Transverse colon (tissue), 4 donors: ENCODE measurements at places on chromosomes 6 and 20.
A peak's percentile ranks its signal among the peaks of the same experiment; 100 is the strongest.

DNA sequence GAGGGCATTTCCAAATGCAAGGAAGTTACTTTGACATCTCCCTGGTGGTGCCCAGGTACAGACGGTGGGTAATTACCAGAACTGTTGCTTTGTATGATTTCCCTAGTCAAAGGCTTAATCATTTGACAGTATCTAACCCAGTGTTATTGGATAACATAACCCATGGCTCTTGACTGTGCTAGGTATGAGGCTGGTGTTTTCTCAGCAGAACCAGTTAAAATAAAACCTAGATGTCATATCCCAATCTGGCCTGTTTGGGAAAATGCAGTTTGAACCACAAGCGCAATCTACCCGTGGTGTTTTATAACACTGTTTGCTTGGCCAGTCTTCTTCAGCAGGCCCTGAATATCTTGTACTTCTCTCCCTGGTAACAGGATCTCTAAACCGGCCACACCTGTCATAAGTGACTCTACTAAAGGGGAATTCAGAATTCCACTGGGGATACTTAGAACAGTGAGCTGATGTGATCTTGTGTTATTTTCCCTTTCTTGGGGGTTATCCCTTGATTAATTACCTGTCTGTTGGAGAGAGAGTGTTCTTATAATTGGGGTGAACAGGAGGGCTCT is 32.8 kb downstream of the PPP1R14C start:
- DNase-seq = no peak

GRCh38 chr20:49759266-49759950 is 45.7 kb upstream of the B4GALT5 start:
- no peak for DNase-seq

GRCh38 chr20:4011226-4011975 is 4.0 kb downstream of the RNF24 start:
- DNase-seq = no peak

DNA sequence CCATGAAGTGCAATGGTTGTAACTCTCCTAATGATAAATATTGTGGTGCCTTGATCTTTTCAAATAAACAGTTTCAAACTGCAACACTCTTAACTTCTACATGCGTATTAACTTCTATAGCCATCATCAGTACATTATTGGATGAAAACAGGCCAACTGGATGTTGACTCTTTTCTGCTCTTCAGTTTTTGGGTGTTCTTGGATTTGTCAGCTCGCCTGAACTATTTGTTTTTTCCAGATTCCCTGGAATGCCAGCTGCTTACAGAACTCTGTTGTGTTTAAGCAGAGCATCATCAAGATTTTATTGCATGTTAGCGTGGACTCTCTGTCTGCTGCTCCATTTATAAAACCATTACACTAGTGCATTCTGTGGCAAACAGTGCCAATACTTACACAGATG is 626.1 kb downstream of the HDGFL1 start:
- no peak for DNase-seq

GRCh38 chr6:170279977-170280688 is 10.7 kb downstream of the DLL1 start:
- DNase-seq = peak; percentile 82

GRCh38 chr20:46752728-46753127 is 43.3 kb downstream of the SLC2A10 start:
- peak; percentile 48 for DNase-seq

DNA sequence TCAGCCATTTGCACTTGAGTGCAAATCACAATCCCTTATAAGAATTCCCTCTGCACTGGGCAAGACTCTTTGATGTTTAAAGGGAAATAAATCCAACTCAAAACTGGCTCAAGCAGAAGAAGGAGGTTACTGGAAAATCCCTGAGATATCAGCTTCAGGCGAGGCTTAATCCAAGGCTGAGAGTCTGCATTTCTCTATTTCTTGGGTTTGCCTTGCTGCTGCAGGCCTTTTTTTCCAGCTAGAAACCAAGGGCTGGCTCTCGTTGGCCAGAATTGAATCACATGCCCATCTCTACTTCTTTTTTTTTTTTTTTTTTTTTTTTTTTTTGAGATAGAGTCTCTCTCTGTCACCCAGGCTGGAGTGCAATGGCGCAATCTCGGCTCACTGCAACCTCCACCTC is 11.7 kb downstream of the HCK start:
- DNase-seq = no peak

- DNase-seq = no peak
Observed at GRCh38 chr6:12384357-12384912, 94.3 kb downstream of the EDN1 start.

DNA sequence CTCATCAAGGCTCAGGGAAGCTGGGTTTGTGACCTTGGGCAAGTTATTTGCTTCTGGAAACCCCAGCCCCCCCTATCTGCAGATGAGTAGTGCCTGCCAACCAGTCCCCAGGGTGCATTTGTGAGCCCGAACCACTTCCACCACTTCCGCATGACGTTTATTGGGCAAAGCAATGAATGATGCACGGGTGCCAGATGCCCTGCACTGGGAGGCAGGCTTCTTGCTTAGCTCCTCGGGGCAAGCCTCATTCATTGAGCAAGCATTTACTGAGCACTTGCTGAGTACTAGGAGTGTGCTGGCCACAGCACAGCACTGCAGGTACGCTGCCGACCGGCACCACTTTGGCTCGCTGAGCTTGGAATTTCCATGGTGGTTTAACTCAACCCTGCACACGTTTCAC is 60.2 kb downstream of the GNAS-AS1 start:
- no peak for DNase-seq

DNA sequence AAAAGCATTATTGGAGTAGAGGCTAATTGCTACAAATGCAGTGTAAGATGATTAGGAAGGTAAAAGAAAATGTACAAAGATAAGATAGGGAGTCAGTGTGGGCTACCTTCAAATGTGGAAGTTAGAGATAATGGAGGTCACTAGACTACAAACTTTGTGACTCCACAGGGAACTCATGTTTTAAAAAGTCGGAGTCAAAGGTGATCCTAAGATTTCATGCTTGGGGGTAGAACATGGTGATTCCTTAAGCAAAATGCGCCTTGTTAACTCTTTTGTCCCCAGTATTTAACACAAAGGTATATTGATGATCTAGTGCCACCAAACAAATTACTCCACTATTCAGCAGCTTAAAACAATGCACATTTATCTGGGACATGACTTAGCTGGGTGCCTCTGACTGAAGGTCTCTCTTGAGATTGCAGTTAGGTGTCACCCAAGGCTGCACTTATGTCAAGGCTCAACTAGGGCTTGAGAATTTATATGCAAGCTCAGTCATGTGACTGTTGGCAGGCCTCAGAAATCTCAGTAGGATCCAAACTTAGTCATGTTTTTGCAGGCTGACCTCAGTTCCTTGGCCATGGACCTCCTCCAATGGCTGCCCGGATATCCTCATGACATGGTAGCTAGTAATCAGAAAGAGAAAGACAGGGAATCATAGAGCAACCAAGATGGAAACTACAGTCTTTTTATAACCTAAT is 11.4 kb upstream of the SNX9 start:
- no peak for DNase-seq

- DNase-seq = no peak
Observed at GRCh38 chr6:149325648-149326236, 8.2 kb downstream of the TAB2 start.

- DNase-seq = peak; percentile 54
Observed at GRCh38 chr20:32017711-32018251, 7.5 kb downstream of the CCM2L start.

- no peak for DNase-seq
Observed at GRCh38 chr6:125251516-125252220, 50.1 kb downstream of the HDDC2 start.

DNA sequence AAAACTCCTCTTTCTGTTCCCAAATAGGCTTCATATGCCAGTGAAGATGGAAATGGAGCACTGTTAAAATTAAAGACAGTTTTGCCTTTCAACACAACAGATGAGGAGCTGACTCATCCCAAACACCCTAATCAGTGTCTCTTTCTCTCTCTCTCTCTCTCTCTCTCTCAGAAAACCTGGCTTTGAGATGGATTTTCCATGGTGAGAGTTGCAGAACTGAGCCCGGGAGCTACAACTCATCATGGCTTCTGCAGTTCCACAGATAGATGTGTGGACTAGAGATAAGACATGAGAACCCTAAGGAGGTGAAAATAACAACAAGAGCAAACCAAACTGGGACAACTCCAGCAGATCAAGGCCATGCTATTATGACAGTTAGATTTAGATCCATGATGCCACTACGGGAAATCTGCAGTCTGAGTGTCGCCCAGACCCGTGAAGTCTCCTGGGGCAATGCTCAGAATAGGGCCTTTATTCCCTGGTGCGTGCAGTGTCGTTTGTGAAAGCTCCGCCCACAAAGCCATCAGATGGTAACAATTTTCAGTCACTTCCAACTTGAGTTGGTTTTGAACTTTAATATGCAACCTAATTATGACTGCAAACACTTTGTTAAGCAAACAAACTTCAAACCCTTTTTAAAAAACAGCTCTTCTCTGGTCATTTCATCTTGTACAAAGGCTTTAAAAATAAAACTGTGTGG is 338.2 kb upstream of the PREP start:
- no peak for DNase-seq

DNA sequence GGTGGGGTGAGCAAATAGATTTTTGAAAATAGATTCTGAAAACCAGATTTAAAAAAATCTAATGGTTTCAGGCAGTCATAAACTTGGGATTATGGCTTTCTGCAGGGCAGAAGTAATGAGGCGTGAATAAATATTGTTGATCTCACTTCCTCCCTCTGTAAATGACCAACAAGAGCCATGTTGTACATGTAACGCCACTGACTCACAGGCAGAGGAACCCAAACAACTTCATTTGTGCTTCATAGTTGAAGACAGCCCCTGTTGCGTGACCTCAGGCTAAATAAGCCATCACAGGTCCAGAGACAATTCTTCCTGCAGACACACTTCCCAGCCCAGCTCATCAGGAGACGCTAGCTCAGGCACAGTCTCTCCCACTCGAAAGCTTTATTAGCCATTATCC is 59.1 kb upstream of the F13A1 start:
- no peak for DNase-seq

DNA sequence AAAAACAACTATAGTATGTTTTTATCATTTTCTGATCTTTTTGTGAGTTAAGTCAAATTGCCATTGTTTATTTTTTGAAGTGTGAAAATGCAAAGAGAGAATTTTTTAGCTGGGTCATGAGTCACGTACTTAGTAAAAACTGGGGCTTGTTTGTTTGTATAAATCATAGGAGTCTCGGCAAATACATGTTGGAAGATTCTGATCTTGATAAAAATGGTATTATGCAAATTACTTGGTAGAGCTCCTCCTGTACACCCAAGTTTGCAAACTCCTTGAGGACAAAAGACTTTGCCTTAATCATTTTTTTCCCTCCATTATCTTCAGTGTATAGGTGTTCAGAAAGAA is 25.8 kb downstream of the TBPL1 start:
- DNase-seq = no peak

DNA sequence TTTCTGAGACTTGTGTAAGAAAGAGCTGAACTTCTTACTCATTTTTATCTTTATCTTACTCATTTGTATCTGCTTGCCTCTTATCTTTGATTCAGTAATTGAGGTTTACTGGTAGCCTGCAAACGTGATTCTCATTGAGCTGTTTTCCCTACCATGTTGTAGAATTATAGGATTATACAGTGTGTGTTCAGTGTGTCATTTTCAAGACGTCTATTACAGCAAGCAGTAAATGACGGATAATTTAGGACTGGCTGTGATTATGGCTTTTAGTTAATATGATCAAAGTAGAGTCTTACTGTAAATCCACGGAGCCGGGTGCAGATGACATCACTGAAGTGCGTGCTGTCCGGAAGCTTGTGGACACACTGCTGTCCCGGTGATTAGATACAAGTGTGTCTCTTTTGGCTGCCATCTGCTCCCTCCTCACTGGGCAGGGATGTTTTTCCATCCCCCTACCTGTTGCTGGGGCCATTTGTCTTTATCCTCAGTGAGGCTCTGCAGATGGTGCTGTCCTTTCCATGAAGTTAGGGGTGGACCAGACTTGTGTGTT is 6.0 kb downstream of the NELFCD start:
- no peak for DNase-seq

- DNase-seq = no peak
Observed at GRCh38 chr6:133889557-133890403, 867 bp downstream of the TCF21 start.

- no peak for DNase-seq
Observed at GRCh38 chr6:13406781-13407180, 78.4 kb upstream of the TBC1D7 start.

GRCh38 chr6:71056656-71057055 is 99.8 kb upstream of the B3GAT2 start:
- no peak for DNase-seq

GRCh38 chr6:71226151-71226550 is 62.5 kb upstream of the OGFRL1 start:
- DNase-seq = no peak

GRCh38 chr6:110185879-110186278 is 5.7 kb downstream of the CDC40 start:
- no peak for DNase-seq

DNA sequence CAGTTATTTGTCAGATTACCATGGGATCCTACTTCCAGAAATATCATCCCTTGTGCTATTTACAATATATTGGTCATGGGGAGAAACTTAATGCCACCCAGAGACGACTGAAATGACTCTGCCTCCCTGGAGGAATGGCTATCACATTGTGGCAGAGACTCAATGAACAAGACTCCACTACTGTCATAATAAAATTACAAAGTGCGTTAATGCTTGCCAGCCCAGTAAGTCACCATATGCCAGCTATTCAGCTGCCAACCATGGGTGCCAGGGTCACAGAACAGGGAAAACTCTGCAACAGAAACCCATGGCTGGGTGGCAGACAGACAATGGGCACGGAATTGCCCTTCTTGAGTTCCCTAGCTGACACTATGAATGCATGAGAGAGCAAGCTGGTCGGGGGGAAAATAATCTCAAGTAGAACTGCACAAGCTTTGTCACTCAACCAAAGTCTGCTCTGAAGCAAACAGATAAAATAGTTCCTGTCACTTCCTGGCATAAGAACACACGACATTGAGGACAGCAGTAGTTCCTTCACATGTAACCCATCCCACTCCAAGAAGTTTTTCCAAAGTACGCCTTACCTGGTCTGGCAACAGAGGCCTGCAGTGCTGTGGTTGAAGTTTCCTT is 32.1 kb downstream of the TP53INP2 start:
- no peak for DNase-seq

DNA sequence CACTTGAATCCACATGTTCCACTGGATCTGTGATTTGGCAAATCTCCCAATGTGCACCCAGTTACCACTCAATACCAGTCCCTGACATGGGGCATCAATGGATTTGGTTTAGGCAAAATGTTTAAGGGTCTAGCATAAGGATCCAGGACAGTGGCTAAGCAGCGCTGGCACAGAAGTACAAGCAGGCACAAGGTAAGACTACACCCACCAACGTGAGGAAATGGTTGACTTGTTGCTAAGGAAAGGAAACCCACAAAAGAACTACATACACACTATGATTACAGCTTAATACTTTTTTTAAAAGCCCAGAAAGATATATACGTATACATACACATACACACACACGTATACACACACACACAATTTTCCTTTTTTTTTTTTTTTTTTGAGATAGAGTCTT is 79.0 kb downstream of the DNAAF9 start:
- DNase-seq = no peak

- DNase-seq = no peak
Observed at GRCh38 chr20:16955971-16956370, 207.8 kb downstream of the OTOR start.
